ENCODE measurements at places on chromosomes 5 and 9. TPM values are rescaled to one million over a fixed set of nuclear protein-coding genes. Genes with fewer than 3 reads are reported as not detected.

Gene LCN2
- total RNA-seq, result 0.25 TPM

Gene OLFM1
- 75.5 TPM for total RNA-seq

Gene MSMP
- not detected for total RNA-seq

Gene GARIN3
- not detected for total RNA-seq

Gene TMEM8B
- total RNA-seq, result 8.4 TPM

Gene CCL21
- not detected for total RNA-seq

Gene FAM240B
- total RNA-seq, result not detected

Gene TOR4A
- total RNA-seq, result 0.49 TPM

Gene COL23A1
- total RNA-seq, result 0.49 TPM

Gene COL15A1
- 8.4 TPM for total RNA-seq

Gene PCDHGB2
- 7.1 TPM for total RNA-seq

Gene ZER1
- 30.2 TPM for total RNA-seq

Gene ZNF608
- total RNA-seq, result 80.9 TPM

Gene INSYN2B
- total RNA-seq, result 0.74 TPM

Gene TMEM174
- total RNA-seq, result not detected

Gene QSOX2
- total RNA-seq, result 8.4 TPM

Gene UNC13B
- 12.8 TPM for total RNA-seq

Gene ZDHHC11
- total RNA-seq, result 11.3 TPM

Gene SIGMAR1
- 19.2 TPM for total RNA-seq

Gene CDH6
- total RNA-seq, result 37.4 TPM

Gene PHF2
- total RNA-seq, result 29.3 TPM

Gene GGTA1
- 1.7 TPM for total RNA-seq

Gene WHRN
- total RNA-seq, result 0.98 TPM

Gene PELO
- total RNA-seq, result 19.9 TPM

Gene HINT2
- total RNA-seq, result 11.1 TPM

Gene LCN10
- total RNA-seq, result not detected

Gene PCDHGA5
- 11.3 TPM for total RNA-seq

Gene GABRA1
- 19.4 TPM for total RNA-seq

Gene CRHBP
- total RNA-seq, result 4.9 TPM

Gene TIMD4
- total RNA-seq, result not detected

Gene THBS4
- 1.2 TPM for total RNA-seq
